ENCODE measurements at places on chromosomes 6 and 20.

- DNase-seq, result no peak
Measured at GRCh38 chr6:167416676-167417430, 92.0 kb downstream of the TTLL2 start.

- DNase-seq, result no peak
Measured at GRCh38 chr20:53751620-53752318, 158.1 kb upstream of the ZNF217 start.

- peak; percentile 59 for DNase-seq
Measured at GRCh38 chr6:166515072-166515810, 71.2 kb downstream of the RAMACL start.

- DNase-seq, result no peak
Measured at GRCh38 chr6:109687271-109687761, 3.7 kb downstream of the AK9 start.

- DNase-seq, result no peak
Measured at GRCh38 chr20:16485401-16485800, 87.8 kb downstream of the KIF16B start.

DNA sequence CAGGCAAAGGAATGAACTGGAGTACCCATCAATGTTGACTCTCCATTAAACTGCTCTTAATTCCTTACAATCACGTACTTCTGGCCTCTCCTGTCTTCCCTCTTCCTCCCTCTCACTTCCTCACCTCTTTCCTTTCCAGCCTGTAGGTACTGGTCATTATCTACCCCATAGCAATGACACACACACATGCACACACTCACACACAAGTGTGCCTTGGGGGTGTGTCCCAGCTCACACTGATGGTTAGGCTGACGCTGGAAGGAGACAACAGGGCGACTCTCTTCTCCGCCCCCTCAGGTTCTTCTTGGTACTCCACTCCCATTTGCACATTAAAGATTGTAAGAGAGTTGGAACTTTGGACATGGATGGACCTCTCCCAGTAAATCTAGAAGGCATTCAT, 14.0 kb upstream of the SERPINB9 start:
- no peak for DNase-seq

DNA sequence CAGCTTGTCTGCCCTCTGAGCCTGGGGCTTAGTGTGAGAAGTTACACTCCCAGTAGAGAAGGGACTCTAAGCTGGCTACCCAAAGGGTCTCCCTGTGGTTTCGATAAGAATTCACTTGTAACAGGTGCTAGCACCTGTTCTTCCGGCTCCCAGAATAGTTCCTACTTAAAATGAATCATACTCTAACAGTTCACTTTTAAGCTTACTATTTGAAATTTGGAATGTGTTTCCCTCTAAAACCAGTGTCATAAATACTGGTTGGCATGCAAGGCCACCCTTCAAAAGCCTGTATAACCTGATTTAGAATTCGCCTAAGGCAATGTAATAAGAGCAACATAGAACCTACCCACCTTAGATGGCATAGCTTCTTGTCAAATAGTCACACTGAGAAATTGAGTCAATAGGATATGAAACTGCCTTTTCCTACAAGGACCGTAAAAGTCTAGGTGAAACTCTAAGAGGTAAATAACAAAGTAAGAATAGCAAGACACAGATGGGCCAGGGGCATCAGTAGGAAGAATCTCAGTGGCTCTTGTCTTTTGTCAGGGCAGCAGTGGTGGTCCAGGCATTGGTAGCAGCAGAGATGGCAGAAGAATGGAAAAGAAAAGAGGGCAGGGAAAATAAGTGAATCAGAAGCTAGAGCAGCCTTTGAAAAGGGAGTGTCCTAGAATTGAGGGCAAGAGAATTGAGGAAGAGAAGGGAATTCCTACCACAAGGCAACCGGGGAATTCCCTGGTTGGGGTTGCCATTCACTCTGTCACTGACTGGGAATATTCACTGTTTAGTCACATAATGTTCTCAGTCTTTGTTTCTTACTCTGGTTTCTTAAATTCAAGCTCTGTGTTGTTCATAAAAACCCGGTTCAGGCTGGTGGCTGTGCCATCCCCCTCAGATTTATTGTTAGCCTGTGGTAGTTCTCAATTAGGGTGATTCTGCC, 91.5 kb downstream of the HIVEP2 start:
- DNase-seq, result no peak

DNA sequence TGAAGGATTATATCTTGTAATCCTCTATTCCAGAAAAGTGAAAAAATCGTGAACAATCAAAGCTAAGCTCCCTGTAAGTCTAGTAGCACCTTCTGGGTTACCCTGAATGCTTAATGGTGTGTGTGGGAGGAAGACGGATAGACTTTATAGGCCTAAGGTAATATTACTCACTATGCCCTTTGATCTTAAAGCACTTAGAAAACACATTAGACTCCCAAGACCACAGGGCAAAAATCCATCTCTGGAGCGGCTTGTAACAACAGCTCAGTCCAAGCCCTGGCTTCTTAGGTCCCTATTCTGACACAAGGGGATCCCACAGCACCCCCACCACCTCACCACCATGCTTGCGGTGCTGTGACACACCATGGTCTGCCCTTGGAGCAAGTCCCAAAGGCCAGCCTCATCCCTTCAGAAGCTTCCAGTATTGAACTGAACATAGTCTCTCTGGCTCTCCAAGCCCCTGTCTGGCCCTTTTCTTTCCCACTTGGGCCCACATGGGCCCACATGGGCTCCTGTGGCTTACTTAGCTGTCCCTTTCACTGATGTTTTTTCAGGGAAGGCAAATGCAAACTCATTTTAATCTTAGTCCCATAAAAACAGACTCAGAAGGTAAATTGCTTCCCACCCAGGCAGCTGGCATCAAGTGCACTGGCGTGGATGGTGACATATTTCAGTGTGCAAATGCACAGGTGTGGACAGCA, 28.3 kb downstream of the C6orf132 start:
- no peak for DNase-seq

Data from stimulated activated CD8-positive, alpha-beta memory T cell treated with anti-CD3 and anti-CD28 coated beads, Interleukin-2, amount 100 ng/mL, for 48 hours (primary cell).